ENCODE measurements at places on chromosomes 5 and 9.

DNA sequence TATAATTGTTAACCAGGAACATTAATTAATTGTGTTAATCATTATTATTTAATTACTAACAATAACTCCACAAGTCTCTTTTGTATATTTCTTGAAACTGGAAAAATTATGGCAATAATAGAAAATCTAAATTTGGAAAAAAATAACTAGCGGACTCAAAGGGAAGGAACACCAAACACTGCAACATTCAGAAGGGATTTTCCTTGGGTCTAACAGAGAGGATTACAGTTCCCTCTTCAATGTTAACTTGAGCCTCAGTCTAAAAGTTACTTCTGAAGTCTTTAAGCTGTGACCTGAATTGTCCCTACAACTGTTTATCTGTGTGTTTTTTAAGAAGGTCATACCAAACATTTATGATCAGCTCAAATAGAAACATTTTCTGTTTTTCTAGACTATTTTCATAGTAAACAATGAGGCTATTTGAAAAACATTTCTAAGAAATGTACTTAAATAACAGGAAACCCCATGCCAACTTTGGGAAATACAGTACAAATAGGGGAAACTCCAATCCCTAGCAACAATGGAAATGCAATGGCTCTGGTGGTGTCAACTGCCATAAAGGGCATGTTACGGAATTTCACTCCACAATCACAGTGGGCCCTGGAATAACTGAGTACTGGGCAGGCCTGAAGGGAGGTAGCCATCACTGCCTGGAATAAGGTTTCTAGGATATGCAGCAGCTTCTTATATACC is 61.2 kb downstream of the MCTP1 start:
- DNase-seq: no peak

GRCh38 chr9:113614843-113615648 is 151.5 kb downstream of the RGS3 start:
- no peak for DNase-seq

- no peak for DNase-seq
Measured at GRCh38 chr9:76101075-76101474, 210.6 kb downstream of the PCSK5 start.

- no peak for DNase-seq
Measured at GRCh38 chr5:148388696-148389095, 4.9 kb downstream of the FBXO38 start.

- DNase-seq: no peak
Measured at GRCh38 chr9:132991351-132992300, 13.1 kb downstream of the GFI1B start.

Data from CD4-positive, alpha-beta T cell treated with Interleukin-17A for 4 hours (primary cell).